Activated T-cell treated with anti-CD3 and anti-CD28 coated beads, Interleukin-2, amount 50 U/mL, for 72 hours (primary cell): ENCODE measurements at places on chromosomes 13 and 19. TPM values are rescaled to one million over a fixed set of nuclear protein-coding genes. Genes with fewer than 3 reads are reported as not detected.
A peak's percentile ranks its signal among the peaks of the same experiment; 100 is the strongest.

DNA sequence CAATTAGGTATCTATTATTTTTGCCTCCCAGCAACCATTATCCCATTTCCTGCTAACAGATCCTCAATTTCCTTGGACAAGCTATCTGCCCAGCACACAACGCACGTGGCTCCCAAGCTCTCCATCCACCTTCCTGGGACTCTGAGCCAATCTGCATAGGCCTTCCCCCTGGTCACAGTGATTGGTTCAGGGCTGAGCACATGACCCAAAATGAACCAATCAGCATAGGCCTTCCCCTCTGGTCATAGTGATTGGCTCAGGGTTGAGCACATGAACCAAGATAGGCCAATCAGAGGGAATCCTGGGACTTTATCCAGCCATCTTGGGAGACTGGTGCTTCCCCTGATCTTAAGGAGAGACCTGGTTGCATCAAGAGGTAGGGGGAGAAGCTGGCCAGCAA lies 5.8 kb downstream of the CPAMD8 start:
- H3K4me3 ChIP-seq: no peak overlapping the region
- H3K27ac ChIP-seq: no peak overlapping the region
- peaks cover 15% of the 10 kb centered on the region for H3K27me3 ChIP-seq

GRCh38 chr19:47232422-47233211 lies 1.6 kb upstream of the BBC3 start:
- no peaks in the 10 kb centered on the region for H3K27me3 ChIP-seq
- peaks cover 19% of the 10 kb centered on the region for H3K4me1 ChIP-seq
- DNase-seq: peak; percentile 44
- H3K4me3 ChIP-seq: peak overlapping the region; percentile 91

GRCh38 chr13:108924541-108924940 lies 295.1 kb downstream of the MYO16 start:
- H3K27me3 ChIP-seq: peaks cover 7% of the 10 kb centered on the region
- H3K36me3 ChIP-seq: no peaks in the 10 kb centered on the region
- no peak overlapping the region for H3K27ac ChIP-seq
- DNase-seq: no peak
- H3K4me1 ChIP-seq: no peaks in the 10 kb centered on the region

DNA sequence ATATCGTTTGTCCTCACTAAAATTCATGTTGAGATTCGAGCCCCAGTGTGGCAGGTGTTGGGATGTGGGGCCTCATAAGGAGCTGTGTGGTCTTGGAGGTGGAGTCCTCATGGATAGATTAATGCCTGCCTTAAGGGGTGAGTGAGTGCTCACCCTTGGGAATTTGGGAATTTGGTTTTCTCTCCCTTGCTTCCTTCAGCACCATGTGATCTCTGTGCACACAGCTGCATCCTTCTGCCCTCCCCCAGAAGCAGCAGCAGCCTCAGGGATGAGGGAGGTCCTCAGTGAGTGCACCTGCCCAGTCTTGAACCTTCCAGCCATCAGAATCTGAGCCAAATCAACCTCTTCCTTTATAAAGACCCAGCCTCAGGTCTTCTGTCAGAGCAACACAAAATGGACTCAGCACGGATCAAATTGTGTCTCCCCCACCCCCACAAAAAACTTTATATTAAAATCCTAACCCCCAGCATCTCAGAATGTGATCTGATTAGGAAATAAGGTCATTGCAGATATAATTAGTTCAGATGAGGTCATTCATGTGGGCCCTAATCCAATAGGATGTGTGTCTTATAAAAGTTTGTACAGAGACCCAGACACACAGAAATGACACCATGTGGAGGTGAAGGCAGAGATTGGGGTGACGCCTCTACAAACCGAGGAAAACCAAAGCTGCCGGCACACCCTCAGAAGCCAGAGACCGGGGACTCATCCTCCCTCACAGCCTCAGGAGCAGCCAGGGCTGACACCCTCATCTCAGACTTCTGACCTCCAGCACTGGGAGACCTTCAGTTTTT lies 12.9 kb downstream of the CYTH2 start:
- peak overlapping the region; percentile 84 for H3K4me3 ChIP-seq
- H3K4me1 ChIP-seq: peaks cover 18% of the 10 kb centered on the region
- H3K27me3 ChIP-seq: no peaks in the 10 kb centered on the region
- peak overlapping the region; percentile 9 for H3K27ac ChIP-seq

GRCh38 chr13:39373145-39373544 lies 229.8 kb downstream of the LHFPL6 start:
- no peak for DNase-seq
- H3K4me1 ChIP-seq: no peaks in the 10 kb centered on the region

- no peaks in the 10 kb centered on the region for H3K27me3 ChIP-seq
- no peak overlapping the region for H3K4me3 ChIP-seq
- DNase-seq: no peak
- peaks cover 1% of the 10 kb centered on the region for H3K36me3 ChIP-seq
- H3K4me1 ChIP-seq: no peaks in the 10 kb centered on the region
These were observed 1238.9 kb upstream of the MIR17HG start for GRCh38 chr13:90108547-90108946.

DNA sequence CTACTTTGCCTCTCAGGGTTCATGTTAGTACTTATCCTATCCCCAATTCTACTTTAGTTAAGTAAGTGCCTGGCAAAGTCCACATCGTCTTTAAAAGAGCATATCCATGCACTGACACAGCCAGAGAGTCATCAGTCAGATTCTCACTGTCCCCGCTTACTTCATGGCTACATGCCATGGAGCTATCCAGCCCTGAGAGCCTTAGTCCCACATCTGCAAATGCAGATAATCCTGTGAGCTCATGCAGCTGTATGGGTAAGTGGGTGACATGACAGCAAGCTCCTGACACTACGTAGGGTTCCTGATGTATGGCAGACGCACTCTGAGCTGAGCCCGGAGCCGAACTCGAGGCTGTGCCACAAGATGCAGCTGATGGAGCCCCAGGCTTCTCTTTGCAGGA lies 661.5 kb downstream of the LIG4 start:
- H3K27me3 ChIP-seq: no peaks in the 10 kb centered on the region
- H3K36me3 ChIP-seq: no peaks in the 10 kb centered on the region
- H3K27ac ChIP-seq: no peak overlapping the region
- DNase-seq: no peak
- no peak overlapping the region for H3K4me3 ChIP-seq

DNA sequence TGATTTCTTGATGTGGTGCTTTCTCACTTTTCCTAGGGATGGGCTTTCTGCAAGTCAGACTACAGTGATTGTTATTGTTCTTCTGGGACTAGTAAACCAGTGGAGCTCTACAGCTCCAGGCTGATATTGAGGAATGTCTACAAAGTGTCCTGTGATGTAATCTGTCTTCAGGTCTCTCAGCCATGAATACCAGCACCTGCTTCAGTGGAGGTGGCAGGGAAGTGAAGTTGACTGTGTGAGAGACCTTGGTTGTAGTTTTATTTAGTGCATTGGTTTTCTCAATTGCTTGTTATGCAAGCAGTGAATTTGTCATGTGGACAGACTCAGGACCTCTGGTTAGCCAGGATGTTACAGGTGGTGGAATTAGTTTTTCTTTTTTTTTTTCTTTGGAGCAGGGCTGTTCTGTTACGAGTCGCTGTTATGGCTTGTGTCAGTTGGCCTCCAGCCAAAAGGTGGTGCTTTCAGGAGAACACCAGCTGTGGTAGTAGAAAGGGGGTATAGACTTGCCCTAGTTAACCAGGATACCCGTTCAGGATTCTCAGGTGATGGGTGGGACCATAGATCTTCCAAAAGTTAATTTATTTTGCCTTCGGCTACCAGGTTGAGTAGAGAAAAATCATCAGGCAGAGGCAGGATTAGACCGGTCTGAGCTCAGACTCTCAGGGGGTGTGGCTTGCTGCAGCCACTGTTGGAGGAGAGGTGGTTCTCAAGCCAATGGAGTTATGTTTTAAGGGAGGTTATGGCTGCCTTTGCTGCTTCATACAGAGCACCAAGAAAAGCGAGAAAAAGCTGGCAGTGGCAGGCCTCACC lies 11.9 kb upstream of the ZNF675 start:
- H3K4me1 ChIP-seq: no peaks in the 10 kb centered on the region
- H3K36me3 ChIP-seq: peaks cover 5% of the 10 kb centered on the region

GRCh38 chr19:43286096-43286495 lies 16.8 kb upstream of the PSG9 start:
- H3K4me3 ChIP-seq: no peak overlapping the region
- H3K36me3 ChIP-seq: peaks cover 12% of the 10 kb centered on the region
- H3K4me1 ChIP-seq: no peaks in the 10 kb centered on the region
- DNase-seq: no peak
- no peak overlapping the region for H3K27ac ChIP-seq
- H3K27me3 ChIP-seq: no peaks in the 10 kb centered on the region

DNA sequence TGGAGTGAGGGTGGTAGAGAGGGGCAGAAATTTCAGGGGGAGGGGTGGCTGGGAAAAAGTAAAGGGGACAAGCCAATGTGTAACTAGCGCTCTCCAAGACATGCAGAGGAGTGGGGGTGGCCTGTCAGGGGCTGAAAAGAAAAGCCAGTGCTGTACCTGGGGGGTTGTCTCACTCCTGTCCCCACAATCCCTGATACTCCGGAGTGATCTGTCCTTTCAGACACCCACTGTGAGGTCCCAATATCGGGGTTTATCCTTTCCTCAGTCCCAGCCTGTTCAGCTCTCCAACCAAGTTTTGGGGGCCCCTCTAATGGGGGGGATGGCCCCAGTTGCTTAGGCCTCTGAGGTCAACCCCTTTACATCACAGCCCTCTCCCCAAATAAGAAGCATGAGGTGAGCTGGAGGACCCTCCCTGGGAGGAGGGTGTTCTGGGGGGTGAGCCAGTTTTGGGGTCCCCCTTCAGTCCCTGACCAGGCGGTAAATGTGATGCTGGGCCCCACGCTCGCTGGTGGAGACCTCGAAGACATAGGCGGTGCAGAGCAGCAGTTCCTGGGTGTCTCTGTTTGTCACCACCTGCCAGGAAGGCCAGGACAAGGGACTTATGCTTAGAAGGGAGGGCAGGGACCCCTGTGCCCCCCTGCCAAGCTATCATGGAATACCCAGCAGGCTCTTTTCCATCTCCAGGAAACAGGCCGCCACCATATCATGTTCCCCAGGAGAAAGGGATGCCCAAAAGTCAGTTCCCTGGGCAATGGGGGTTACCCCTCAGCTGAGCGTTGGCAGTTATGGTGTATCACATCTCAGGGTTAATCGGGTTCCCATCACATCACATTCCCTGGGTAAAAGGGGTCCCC lies 5.9 kb downstream of the CD37 start:
- no peak overlapping the region for H3K4me3 ChIP-seq
- no peak for DNase-seq
- H3K27ac ChIP-seq: no peak overlapping the region
- no peaks in the 10 kb centered on the region for H3K27me3 ChIP-seq
- peaks cover 12% of the 10 kb centered on the region for H3K36me3 ChIP-seq
- peaks cover 33% of the 10 kb centered on the region for H3K4me1 ChIP-seq

- H3K4me1 ChIP-seq: no peaks in the 10 kb centered on the region
- H3K27ac ChIP-seq: no peak overlapping the region
- no peak for DNase-seq
- H3K27me3 ChIP-seq: no peaks in the 10 kb centered on the region
These were observed 11.1 kb downstream of the ZSCAN1 start for GRCh38 chr19:58044886-58045285.

- no peaks in the 10 kb centered on the region for H3K27me3 ChIP-seq
- no peak overlapping the region for H3K27ac ChIP-seq
- DNase-seq: no peak
- H3K4me1 ChIP-seq: no peaks in the 10 kb centered on the region
- no peaks in the 10 kb centered on the region for H3K36me3 ChIP-seq
These were observed 155.8 kb downstream of the TEX29 start for GRCh38 chr13:111476197-111476596.

- H3K4me3 ChIP-seq: peak overlapping the region; percentile 79
- no peak overlapping the region for H3K27ac ChIP-seq
- DNase-seq: no peak
- peaks cover 45% of the 10 kb centered on the region for H3K27me3 ChIP-seq
- peaks cover 6% of the 10 kb centered on the region for H3K4me1 ChIP-seq
These were observed 108.8 kb downstream of the KCTD15 start for GRCh38 chr19:33905473-33905936.

- peaks cover 7% of the 10 kb centered on the region for H3K27me3 ChIP-seq
- H3K36me3 ChIP-seq: no peaks in the 10 kb centered on the region
- H3K4me3 ChIP-seq: no peak overlapping the region
- peaks cover 7% of the 10 kb centered on the region for H3K4me1 ChIP-seq
- DNase-seq: no peak
These were observed 311.9 kb downstream of the COG6 start for GRCh38 chr13:39967199-39967959.

PCDH17 gene
- 0.07 TPM for total RNA-seq

TPP2 gene
- 67.6 TPM for total RNA-seq

ZNF793 gene
- total RNA-seq: 4.5 TPM

KIR3DL2 gene
- 0.89 TPM for total RNA-seq

NAPSA gene
- 53.3 TPM for total RNA-seq

ZNF528 gene
- total RNA-seq: 7.5 TPM
